ENCODE measurements at places on chromosomes 12 and 14.

- no peak for DNase-seq
Measured at GRCh38 chr12:71157601-71158233, at the start of gene TSPAN8. TSS of gene TSPAN8 (minus strand) at chr12:71157999. CDS start at chr12:71157678, 321 bp downstream.

DNA sequence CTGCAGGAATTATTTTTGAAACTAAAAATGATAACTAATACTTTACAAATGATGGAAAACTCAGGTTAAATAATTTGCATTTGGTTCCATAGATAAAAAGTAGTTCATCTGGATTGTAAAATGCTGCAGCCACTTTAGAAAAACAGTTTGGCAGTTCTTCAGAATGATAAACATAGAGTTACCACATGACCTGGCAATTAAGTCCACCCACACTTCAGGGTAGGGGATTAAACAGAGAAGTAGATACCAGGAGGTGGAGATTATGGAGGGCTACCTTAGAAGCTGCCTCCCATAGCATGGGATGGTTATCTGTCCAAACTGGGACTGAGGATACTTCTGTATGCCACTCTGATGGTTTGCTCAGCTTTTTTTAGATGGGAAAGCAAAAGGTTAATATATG lies 22.2 kb downstream of the ARF6 start:
- DNase-seq = no peak

- DNase-seq = no peak
Measured at GRCh38 chr12:121857322-121858246, 1.1 kb downstream of the HPD start.

DNA sequence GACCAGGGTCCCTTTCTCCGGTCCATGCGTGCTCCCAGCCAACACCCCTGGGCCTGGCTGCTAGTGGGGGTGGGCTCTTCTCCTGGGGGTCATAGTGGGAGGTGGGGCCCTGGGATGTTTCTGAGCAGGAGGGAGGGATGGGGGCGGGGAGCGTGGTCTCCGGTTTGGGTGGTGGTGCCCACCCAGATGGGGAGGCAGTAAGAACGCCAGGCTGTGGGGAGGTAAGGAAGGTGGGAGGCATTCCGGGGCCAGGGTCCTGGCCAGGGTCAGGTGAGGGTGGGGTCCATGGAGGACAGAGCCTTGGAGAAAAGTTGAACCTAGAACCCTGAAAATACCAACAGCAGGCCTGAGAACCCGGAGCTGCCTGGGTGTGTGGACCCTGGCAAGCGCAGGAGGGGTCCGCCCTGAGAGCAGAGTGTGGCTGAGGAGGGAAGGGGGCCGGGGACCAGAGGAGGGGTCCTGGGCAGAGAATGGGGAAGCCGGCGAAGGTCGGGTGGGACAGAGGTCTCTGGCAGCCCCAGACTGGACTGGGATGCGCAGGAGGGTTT lies 5.7 kb downstream of the CRIP2 start:
- no peak for DNase-seq

DNA sequence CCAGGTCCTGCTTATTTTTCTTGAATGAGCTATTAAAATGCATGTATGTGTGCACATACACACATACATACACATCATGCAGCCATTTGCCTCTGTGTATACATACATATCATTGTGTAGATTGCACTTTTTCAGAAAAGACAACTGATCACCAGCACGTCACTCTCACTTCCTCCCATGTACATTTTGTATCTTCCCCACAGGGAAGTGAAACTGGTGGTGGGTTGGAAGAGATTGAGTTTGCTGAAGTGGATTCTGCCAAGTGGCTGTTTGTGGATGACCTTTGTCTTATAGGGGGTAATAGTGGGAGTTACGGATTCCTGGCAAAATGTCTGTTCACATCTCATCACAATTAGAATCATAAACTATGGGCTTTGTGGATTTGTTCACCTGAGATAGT lies 448.6 kb downstream of the RAD51B start:
- no peak for DNase-seq

GRCh38 chr14:65261946-65262345 lies 150.6 kb upstream of the FUT8 start:
- DNase-seq = no peak

GRCh38 chr12:114682785-114683708 lies 928 bp downstream of the TBX3 start:
- no peak for DNase-seq

DNA sequence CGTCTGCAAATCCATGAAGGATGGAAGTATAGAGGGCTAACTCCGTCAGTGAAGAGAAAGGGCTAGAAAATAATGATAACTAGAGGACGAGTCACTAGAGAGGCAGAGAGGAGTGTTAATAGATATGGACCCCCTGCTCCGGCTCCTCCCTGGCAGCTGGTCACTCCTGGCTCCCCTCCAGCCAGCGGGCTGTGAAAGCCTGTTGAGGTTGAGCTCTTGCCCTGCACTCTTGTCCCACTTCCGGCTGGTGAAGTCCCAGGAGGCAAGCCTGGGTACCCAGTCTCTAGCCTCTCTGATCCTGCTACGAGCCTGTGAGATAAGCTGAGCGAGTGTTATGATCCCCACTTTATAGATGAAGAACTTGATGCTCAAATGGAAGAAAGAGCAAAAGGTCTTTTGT lies 90.3 kb downstream of the RFX4 start:
- no peak for DNase-seq

Data from T-helper 2 cell treated with Interferon-gamma antibody and Interleukin-4, amounts not matched to agents 5 μg/mL and 100 μg/mL, for 36 hours (primary cell).